ENCODE measurements at places on chromosomes 2 and 18. TPM values are rescaled to one million over a fixed set of nuclear protein-coding genes. Genes with fewer than 3 reads are reported as not detected.

DNA sequence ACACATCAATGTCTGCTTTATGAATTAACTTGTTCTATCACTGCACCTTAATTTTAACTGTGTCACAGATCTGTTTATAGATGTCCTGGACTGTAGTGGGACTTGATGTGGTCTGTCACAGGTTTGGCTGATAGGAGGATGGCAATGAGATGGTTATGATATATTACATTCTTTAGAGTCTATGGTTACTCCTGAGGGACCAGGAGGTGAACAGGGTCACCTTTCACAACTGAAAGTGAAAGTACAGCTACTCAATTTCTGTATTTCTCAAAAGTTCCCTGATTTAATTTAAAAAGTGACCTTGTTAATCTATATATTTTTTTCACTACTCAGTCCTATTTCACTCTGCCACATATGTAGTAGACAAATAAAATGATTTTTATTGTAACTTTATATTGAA lies 1284.1 kb upstream of the GYPC start:
- no peak for DNase-seq

GRCh38 chr2:50995610-50996009 lies 36.3 kb downstream of the NRXN1 start:
- no peak for DNase-seq

Gene MTA3
- 83.0 TPM for total RNA-seq

DNA sequence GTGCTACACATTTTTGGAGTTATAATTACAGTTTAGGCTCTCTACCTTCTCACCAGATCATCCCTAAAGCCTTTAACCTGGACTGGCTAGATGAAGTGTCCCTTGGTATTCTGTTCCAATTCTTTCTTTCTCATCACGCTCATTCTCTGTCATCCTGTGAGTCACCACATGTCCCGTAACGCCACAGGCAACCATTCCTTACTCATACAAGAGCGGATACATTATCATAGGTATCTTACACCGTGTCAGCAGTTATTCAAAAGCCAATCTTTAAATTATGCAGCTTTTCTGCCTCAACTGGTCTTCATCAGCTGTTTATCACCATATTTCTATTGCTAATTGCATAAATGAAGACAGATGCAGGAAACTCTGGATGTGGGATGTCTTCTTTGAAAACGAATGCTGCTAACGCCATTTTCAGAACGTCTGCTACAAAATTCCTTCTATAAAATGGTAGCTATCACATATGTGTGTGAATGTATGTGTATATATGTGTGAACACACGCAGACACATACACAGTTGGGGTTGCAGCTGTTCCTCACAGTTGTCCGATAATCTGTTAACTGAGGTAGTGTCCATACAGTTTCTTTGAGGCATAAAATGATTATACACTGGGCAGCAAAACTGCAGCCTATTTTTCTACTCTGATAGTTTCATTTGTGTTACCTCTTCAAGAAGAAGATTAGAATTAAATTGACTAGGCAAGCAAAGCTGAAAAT lies 47.9 kb downstream of the EML6 start:
- DNase-seq = no peak

- DNase-seq = no peak
Measured at GRCh38 chr18:28816155-28816554, 639.2 kb upstream of the CDH2 start.

- no peak for DNase-seq
Measured at GRCh38 chr2:54891909-54892308, 158.3 kb downstream of the RTN4 start.

GRCh38 chr2:178700922-178701342 lies 106.3 kb downstream of the TTN start:
- DNase-seq = no peak

Gene ARHGAP15
- total RNA-seq = 11.9 TPM

GRCh38 chr18:52519021-52519420 lies 179.0 kb downstream of the DCC start:
- no peak for DNase-seq

DNA sequence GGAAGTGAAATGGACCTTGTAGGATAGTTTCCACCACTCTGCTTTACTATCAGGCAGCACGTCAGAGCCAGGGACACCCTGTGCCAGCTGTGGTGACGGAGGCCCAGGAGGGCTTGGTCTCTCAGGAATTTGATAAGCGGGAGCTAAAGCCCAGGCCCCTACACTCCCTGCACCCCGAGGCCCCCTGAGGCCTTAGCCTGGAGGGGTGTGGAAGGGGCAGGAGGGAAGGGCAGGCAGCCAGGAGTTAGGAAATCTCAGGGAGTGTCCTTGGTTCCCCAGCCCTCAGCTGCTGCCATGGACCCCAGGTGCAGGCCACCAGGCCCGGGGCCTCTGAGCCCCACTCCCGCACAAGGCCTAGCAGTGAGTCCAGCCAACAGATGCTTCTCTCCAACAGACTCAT lies 38.2 kb downstream of the PDIA6 start:
- no peak for DNase-seq

Gene CD28
- total RNA-seq = not detected

DNA sequence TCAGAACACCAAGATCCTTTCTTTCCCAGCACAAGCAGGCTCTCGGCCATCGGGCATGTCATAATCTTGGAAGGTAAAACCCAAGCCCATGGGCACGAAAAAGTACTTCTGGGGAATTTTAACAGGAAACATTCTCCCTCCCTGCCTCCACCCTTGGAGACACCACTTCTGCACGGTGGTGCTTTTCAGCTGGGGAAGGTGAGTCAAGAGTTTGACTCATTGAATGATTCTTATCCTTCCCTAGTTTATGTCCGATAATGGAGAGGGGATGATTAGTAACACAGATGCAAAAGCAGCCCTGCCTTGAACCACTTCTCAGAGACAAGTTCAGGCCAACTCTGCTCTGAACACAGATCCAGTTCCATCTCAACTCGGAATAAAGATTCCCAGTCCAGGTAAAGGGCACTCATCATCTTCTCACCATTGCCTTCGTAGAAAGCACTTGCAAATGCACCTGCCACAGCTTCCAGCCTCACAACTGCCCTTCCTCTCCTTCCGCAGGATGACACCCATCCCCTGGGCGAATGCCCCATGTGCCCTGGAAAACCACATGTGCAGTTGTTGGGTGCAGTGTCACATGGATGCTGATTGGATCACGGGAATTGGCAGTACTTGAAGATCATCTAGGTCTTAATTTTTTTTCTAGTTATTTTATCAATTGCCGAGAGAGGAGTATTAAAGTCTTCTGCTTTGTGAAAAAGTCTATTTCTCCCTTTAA lies 136.2 kb downstream of the PXDN start:
- no peak for DNase-seq

Measured in dorsolateral prefrontal cortex (tissue), 122 donors.